Smooth muscle cell of the pulmonary artery (primary cell): ENCODE measurements at places on chromosomes 12 and 14. TPM values are rescaled to one million over a fixed set of nuclear protein-coding genes. Genes with fewer than 3 reads are reported as not detected.

The ABCB9 gene
- total RNA-seq = 15.1 and 16.4 TPM in 2 replicates

The KRT74 gene
- total RNA-seq = not detected in 2 replicates

The SEL1L gene
- 145 and 155 TPM in 2 replicates for total RNA-seq

The ANG gene
- total RNA-seq = 6.8 and 8.1 TPM in 2 replicates

The TAC3 gene
- not detected in 2 replicates for total RNA-seq

The C12orf54 gene
- total RNA-seq = not detected in 2 replicates

The NOS1 gene
- not detected in 2 replicates for total RNA-seq

The TAS2R8 gene
- not detected in 2 replicates for total RNA-seq

The NRXN3 gene
- 1.4 and 2.9 TPM in 2 replicates for total RNA-seq

The BICD1 gene
- total RNA-seq = 21.4 and 23.7 TPM in 2 replicates

The HOXC9 gene
- 0.40 and 1.8 TPM in 2 replicates for total RNA-seq

The GNG2 gene
- total RNA-seq = 13.7 and 43.6 TPM in 2 replicates

The CELA1 gene
- not detected in 2 replicates for total RNA-seq

The SLC8A3 gene
- 0.33 and 0.40 TPM in 2 replicates for total RNA-seq

The RFX4 gene
- total RNA-seq = not detected in 2 replicates

The TOMM20L gene
- total RNA-seq = not detected in 2 replicates

The ERO1A gene
- total RNA-seq = 162 and 230 TPM in 2 replicates

The TDRD9 gene
- 1.3 and 8.5 TPM in 2 replicates for total RNA-seq
